ENCODE measurements at places on chromosomes 11 and 22.

GRCh38 chr22:34879001-34879400, 187.0 kb upstream of the ISX start:
- no peak for DNase-seq

DNA sequence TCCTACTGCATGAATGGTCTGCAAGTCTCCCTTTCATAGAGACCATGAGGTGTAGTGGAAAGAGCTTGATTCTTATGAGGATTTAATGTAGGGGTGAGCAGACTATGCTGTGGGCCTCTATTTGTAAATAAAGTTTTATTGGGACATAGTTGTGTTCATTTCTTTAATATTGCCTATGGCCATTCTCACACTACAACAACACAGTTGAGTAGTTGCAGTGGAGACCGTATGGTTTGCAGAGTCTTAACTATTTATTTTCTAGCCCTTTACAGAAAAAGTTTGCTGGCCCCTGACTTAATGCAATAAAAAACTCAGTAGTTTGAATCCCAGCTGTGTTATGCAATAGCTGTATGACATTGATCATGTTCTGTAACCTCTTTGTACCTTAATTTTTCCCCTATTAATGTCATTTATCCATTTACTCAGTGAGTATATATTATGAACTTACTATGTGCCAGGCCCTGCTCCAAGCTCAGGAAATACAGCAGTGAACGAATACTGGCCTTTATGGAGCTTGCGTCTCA, 106.3 kb downstream of the ATXN10 start:
- DNase-seq, result no peak

DNA sequence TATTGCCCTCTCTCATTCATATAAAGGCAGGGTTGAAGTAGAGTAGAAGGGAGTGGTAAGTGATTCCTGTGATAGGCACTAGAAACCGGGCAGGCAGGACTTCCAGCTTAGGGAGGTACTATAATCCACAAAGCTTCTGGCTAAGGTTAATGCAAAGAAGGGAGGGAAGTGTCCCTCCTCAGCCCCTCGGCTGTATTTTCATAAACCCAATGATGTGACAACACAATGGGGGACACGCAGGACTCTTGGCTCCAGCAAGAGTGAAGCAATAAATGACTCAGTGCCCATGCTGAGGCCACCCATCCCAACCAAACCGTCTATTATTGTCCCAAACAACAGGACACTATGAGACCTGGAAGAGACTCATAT, 90.7 kb downstream of the ETS1 start:
- DNase-seq, result no peak

DNA sequence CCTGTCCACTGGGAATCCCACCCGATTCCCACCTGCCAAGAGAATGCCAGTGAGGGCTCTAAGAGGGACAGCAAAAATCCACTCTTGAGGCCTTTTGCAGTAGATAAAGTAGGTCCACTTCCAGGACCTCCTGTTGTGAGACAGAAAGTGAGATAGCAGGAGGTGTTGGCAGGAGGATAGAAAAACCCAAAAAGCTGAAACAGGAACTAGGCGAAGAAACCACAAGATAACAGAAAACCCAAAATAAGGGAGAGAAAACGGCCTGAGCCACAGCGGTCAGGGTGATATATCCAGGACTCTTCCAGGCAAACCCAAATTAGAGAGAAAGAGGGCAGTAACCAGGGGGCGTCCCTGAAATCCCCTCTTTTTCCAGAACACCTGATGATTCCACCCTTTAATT, 79.7 kb upstream of the LINC01488 start:
- DNase-seq, result no peak

DNA sequence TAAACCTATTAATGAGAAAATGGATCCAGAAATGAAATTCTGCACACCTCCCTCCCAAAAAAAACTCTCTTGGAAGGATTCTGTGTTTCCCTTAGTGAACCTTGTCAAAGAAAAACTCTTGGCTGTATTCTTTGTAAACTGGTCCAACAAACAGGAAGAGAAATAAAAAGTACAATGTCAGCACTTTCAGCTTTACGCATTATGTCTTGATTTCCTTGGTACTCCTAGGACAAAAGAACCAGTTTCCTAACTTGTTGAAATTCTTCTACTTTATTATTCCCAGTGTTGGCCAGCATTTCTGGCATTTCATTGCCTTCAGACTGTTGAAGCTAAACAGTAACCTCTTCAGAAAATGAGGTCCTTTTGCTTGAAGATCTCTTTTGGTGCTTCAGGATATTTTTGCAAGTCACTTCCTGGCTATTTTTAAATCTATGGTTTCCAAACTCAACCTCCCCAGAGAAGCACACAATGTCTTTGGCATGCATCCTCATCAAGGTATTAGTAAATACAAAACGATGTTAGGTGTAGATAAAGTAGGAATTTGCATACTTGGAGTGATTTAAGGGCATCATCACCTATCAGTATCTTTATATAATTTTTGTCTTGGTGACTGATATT, 342.7 kb downstream of the AASDHPPT start:
- DNase-seq, result no peak

- peak; percentile 17 for DNase-seq
Observed at GRCh38 chr11:78645226-78646202, 70.8 kb upstream of the NARS2 start.

- DNase-seq, result no peak
Observed at GRCh38 chr11:12319988-12320387, 57.4 kb upstream of the PARVA start.

DNA sequence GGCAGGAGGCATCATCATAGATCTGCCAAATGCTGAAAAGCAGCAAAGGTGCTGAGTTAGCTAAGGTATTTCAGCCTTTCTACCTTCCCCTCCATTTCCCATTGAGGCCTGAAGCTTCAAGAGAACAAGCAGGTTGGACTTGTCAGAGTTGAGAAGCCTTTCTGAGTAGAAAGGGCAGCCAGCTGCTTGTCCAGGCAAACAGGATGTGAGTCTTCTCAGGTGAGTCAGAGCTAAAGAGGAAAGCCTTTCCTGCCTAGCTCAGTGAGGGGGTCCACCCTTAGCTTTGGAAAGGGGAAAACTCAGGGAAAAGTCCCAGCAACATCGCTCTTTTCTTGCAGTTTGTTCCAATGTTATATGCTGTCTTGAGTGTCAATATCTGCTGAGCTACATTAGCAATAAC, 13.2 kb upstream of the MPZL2 start:
- DNase-seq, result no peak

DNA sequence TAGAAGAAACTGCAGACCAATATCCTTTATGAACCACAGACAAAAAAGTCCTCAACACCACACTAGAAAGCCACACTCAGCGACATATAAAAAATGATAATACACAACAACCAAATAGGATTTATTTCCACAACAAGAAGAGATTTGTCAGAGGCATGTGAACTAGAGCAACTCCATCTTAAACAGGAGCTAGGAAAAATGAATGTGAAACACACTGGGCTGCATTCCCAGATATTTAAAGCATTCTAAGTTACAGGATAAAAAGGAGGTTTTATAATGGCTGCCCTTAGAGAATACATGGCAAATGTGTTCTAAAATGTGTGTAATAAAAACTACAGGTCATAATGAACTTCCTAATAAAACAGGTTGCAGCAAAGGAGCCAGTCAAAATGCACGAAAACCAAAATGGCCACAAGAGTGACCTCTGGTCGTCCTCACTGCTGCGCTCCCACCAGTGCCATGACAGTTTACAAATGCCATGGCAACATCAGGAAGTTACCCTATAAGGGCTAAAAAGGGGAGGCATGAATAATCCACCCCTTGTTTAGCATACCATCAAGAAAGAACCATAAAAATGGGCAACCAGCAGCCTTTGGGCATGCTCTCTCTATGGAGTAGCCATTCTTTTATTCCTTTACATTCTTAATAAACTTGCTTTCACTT, 21.8 kb downstream of the XKR3 start:
- DNase-seq, result no peak

GRCh38 chr11:25702417-25702816, 629.5 kb upstream of the ANO3 start:
- no peak for DNase-seq

- no peak for DNase-seq
Observed at GRCh38 chr11:105315287-105315686, 175.7 kb upstream of the CARD18 start.

DNA sequence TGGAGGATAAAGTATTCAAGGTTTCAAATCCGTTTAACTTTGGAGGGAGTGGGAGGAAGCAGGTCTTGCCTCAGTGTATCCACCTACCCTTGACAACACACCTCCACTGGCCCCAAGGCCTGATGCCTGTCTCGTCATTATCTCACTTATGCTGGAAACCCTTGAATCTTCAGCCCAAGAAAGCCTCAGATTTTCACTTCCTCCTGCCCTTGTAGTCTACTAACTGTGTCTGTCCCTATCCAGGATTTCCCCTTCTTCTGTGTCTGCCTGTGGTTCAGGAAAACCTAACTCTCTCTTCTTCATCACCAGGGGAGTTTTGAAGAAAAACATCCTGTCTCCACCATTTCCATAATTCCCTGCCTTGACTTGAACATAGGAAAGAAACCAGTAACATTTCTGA, 56.1 kb downstream of the SYT9 start:
- no peak for DNase-seq

- no peak for DNase-seq
Observed at GRCh38 chr22:33864723-33865130, 55.5 kb downstream of the LARGE1 start.
